Suppressor macrophage (primary cell): ENCODE measurements at places on chromosomes 2 and 18.

DNA sequence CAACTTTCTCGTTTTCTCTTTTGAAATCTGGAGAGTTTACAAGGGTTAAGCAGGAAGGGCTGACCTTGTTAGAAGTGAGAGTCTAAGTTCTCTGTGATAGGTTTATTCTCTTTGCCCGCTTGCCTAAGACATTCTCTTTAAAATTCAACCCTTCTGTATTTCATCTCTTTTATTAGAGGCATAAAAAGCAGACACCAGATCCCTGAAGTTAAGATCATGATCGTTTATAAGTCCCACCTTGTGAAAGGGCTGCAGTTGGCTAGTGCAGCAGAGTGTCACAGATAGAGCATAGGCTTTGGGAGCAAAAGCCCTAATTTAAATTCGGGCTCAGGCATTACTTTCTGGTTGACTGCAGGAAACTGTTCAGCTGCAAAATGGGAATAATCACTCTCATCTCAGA is 181.2 kb downstream of the EPHA4 start:
- no peak for DNase-seq

DNA sequence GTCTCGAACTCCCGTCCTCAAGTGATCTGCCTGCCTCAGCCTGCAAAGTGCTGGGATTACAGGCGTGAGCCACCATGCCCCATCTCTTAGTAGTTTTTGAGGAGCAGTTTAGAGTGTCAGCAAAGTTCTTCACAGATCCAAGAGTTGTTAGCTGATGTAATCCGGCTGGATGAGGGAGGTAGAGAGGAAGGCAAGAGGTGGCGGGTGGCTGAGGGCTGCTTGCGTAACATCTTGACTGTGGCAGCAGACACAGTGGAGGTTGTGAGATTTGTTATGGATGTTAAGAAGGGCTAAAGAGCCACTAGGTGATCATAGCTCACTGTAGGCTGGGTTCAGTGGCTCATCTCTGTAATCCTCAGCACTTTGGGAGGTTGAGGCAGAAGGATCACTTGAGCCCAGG is 19.5 kb upstream of the FAM136A start:
- DNase-seq: peak; percentile 18

DNA sequence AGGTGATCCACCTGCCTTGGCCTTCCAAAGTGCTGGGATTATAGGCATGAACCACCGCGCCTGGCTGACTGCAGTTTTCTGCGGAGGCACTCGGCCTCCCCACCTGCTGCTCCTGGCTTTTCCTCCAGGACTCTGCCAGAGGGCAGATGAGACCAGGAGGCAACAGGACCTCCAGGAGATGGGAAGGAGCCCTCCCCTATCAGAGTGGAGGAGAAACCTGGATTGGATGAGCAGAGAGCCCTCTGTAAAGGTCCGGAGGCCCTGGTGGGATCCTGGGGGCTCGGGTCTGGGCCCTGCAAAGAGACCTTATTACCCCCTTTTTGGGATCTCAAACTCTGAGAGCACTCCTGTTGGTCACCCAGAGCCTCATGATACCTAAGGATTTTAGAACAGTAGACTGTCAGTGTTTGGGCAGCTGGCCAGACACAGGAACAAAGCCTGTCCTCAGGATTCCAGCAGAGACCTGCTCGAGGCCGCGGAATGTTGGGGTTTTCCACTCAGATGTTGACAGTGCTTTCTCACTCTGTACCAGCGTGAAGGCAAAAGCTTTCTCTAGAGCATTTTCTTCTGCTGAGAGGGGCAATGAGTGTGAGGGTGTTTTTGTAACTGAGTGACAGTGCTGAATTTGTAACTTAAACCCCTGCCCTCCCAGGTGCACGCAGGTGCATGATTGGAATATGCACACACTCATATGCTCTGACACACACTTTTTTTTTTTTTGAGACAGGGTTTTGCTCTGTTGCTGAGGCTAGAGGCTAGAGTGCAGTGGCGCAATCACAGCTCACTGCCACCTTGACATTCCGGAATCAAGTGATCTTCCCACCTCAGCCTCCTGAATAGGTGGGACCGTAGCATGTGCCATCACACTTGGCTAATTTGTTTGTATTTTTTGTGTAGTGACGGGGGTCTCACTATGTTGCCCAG is 48.4 kb downstream of the NPPC start:
- DNase-seq: no peak

- DNase-seq: no peak
Measured at GRCh38 chr2:204860274-204860673, 315.0 kb downstream of the PARD3B start.

GRCh38 chr2:210363261-210363660 is 48.3 kb upstream of the MYL1 start:
- no peak for DNase-seq

GRCh38 chr2:136407117-136407951 is 289.4 kb upstream of the CXCR4 start:
- no peak for DNase-seq

DNA sequence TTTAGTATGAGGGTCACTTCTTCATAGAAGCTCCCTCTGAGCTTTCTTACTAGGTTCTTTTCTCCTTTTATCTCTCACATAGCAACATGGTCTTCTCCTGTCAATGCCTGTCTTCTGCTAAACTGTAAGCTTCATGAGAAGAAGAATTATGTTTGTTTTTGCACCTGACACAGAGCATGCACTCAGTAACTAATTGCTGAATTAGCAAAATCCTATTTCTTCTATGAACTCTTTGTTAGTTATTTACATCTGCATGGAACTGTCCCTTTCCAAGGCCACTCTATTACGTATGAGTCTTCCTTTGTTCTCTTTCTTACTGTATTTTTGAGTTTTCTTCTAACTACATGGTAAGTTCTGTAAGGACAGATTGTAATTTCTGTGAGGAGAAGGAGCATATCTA is 63.4 kb downstream of the THSD7B start:
- no peak for DNase-seq

- DNase-seq: no peak
Measured at GRCh38 chr18:6661692-6662415, 67.7 kb upstream of the ARHGAP28 start.

DNA sequence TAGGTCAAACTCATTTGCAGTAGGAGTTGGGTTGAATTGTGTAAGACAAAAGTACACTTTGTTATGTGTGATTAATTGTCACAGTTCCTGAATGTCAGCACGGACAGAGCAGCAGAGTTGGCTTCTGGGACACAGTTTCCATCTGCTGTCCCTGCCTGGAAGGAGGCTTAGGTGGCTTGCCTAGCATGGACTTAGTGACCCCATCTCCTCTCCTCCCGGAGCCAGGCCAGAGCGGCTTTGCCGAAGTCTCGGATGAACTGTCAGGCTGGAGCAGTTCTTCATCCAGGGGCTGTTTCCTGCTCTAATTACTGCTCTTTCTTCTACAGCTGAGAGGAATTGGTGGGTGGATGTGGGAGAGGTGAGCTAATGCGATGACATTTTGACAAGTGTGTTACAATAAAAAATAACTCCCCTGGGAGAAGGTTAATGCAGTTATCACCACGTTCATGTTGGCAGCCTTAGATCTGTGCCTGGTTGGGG is 102.0 kb downstream of the SH3RF3 start:
- DNase-seq: peak; percentile 81

DNA sequence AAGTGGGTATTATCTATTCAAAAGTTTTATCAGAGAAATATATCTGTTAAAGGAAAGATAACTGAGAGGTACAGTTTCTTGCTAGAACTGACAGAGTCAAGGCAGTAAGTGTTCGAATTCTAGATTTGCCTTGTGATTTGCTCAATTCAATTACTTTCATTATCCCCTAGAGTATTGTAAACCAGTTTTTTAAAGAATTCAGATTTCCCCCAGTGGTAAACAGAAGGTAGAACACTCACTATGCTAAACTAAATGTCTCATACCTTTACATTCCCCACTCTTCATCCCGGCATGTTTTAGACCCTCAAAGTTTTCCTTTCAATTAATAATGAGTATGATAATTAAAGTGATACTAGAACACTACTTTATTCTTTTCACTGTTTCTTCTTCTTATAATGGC is 28.6 kb downstream of the TTC21B start:
- DNase-seq: no peak

GRCh38 chr2:108853421-108853820 is 66.8 kb downstream of the CCDC138 start:
- DNase-seq: no peak

- DNase-seq: no peak
Measured at GRCh38 chr2:214503568-214503967, 92.7 kb downstream of the VWC2L start.

DNA sequence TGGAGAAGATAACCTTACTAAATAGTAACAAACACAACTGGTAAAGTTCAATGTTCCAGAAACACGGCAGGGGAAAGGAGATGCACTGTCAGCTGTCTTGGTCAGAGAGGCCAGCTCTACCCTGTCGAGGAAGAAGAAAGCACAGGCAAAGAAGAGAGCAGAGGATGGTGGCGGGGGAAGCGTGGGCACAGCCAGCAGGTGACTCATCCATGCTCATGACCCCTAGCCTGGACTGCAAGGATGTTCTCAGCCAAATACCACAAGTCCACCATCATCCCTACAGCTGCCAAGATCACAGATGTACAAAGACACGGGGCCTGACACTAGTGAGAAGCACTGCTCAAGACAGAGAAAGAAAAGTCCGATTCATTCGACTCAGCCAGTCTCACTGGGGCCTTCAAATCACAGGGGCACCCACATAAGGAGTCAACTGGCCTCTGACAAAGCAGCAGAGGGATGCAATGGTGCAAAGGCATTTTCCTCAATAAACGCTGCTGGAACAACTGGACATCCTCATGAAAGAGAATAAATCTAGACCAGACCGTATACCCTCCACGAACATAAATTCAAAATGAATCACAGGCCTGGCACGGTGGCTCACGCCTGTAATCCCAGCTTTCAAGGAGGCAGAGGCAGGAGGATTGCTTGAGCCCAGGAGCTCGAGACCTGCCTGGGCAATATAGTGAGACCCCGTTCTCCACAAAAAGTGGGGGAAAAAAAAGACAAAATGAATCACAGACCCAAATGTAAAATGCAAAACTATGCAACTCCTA is 5.6 kb downstream of the DTYMK start:
- peak; percentile 65 for DNase-seq

GRCh38 chr18:55384551-55385275 is 203.3 kb downstream of the TCF4 start:
- DNase-seq: peak; percentile 41

DNA sequence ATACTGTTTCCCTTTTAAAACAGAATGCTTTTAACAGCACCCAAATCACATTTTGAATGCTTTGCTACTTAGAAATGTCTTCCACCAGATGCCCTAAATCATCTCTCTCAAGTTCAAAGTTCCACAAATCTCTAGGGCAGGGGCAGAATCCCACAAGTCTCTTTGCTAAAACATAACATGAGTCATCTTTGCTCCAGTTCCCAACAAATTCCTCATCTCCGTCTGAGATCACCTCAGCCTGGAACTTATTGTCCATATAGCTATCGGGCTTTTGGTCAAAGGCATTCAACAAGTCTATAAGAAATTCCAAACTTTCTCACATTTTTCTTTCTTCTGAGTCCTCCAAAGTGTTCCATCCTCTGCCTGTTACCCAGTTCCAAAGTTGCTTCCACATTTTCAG is 1374.5 kb upstream of the NXPH2 start:
- DNase-seq: no peak
